Stimulated activated CD8-positive, alpha-beta memory T cell treated with anti-CD3 and anti-CD28 coated beads, Interleukin-7, amount 100 ng/mL, for 1 hour (primary cell): ENCODE measurements at places on chromosomes 13 and 19.

- DNase-seq = no peak
These were observed 147.6 kb downstream of the KCTD12 start for GRCh38 chr13:76738616-76739015.

GRCh38 chr19:16026756-16027155 is 49.5 kb upstream of the TPM4 start:
- no peak for DNase-seq

DNA sequence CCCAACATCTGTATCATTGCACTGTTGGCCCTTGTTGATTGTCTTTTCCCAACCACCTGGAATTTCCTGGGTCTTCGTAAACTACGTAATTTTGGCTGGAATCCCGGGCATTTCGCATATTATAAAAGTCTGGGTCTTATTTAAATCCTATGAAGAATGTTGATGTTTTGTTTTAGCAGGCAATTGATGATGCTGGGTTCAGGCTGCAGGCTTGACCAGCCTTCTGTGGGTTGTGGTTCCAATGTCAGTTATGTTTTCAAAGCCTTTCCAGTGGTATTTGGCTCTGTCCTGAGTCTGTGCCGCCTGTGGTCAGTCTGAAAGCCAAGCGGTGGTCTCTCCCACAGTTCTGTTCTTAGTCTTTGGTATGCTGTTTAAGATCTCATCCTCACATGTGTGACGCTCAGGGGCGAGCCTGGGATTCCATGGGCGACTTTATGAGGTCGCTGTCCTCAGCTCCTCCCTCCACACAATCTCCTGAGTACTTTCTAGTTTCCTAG is 12.4 kb downstream of the SLC35E1 start:
- DNase-seq = no peak

- no peak for DNase-seq
These were observed 537.4 kb downstream of the MYO16 start for GRCh38 chr13:109166804-109167203.

DNA sequence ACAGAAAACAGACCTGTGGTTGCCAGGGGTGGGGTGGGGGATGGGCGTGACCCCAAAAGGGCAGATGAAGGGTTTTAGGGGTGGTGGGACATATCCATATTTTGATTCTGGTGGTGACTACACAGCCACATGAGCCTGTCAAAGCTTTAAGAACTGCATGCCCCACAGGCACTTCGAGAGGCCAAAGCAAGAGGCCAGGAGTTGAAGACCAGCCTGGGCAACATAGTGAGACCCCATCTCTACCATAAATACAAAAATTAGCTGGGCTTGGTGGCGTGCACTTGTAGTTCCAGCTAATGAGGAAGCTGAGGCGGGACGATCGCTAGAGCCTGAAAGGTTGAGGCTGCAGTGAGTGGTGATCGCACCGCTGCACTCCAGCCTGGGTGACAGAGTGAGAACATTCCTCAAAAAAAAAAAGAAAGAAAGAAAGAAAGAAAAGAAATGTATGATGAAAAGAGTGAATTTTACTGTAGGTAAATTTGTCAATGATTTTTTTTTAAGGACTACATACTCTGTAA is 18.9 kb upstream of the BCL3 start:
- no peak for DNase-seq

DNA sequence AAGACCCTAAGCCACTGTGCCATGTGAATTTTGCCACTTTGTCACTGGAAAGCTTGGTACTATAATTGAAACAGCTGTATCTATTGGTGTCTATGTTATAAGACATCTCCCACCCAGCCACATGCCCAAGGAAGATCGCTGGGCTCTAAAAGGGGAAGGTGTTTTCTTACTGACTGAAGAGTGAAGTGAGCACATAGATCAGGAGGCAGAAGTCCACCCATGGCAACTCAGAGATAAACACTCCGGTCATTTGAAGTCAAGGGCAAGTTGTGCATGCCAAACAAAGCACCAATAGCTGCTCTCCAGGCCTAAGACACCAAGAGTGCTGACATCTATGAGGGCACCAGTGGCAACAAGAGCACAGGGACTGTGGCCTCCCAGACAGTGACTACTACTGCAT is 153.8 kb downstream of the KCTD12 start:
- DNase-seq = no peak

GRCh38 chr19:53158119-53158656 is 665 bp downstream of the ZNF347 start:
- DNase-seq = no peak

- no peak for DNase-seq
These were observed 15.2 kb downstream of the COL4A2 start for GRCh38 chr13:110322126-110322827.

GRCh38 chr13:54185785-54186184 is 1157.2 kb downstream of the OLFM4 start:
- no peak for DNase-seq

DNA sequence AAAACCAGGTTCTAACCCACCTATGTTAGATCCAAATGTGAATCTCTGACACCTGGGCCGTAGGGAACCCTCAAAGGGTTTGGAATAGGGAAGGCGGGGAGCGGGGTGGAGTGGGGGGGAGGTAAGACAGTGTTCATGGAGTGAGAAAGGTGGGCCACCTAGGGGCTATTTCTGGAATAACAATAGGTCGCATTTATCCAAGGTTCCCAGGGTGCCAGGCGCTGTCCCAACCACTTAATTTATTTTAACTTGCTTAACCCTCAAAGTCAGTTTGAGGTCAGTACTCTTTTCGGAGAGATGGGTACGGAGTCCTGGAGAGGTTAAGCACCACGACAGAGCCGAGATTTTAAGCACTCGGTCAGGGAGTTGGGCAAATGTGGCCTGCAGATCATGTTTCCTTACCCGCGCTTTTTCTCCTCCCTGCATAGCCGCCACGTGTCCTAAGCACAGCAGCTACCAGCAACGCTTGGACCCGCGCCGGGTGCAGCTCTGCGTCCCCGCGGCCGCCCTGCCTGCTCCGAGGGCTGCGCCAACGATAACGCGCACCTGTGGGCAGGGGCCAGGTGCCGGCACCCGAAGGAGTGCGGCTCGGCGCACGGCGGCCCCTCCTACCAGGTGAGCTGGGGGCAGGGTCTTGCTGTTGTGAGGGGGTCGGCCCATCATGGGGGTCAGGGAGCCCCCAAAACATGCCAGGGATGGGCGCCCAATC is 25.0 kb upstream of the FXYD3 start:
- DNase-seq = no peak

GRCh38 chr19:39512988-39513387 is 2.0 kb upstream of the SELENOV start:
- DNase-seq = no peak

- no peak for DNase-seq
These were observed 95.7 kb downstream of the SLC10A2 start for GRCh38 chr13:102970542-102970941.

DNA sequence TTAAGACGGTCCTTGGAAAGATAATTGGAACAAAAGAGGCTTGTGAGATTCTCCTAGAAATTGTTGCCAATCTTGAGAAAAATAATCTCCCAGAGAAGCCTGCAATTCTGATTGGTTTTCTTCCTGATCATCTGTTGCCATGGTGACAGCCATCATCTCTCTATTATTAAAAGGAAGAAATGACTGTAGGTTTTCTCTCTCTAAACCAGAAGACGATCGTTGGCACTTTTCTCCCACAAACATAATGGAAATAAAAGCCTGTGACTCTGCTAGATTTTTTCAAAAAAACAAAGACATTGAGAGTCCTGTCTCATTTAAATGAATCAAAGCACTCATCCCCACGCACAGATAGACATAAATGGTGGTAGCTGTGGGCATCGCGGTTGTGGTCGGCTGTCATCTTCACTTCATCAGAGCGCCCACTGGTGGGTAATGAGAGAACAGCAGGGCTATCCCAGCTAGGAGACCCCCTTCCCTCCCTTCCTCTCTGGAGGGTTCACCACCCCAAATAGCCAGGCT is 21.7 kb upstream of the CALM3 start:
- no peak for DNase-seq

- no peak for DNase-seq
These were observed 4.3 kb downstream of the BBC3 start for GRCh38 chr19:47226426-47227351.

DNA sequence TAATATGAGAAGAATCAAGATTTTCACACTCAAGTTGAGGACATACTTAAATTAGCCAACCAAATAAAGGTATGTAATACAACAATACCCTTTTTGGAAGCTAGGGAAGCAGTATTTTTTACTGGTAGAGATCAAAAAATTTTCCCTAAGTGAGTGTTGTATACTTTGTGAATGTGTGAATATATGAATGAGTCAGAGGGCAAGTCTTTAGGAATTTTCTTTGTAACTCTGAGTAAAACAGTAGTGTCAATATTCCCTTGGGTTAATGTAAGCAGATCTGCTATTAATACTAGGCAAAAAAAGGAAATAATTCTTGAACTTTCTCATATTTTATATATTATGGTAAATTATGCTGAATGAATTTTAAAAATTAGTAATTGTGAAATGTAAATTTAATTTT is 1161.8 kb upstream of the MIR17HG start:
- no peak for DNase-seq
